ENCODE measurements at places on chromosomes 12 and 14. TPM values are rescaled to one million over a fixed set of nuclear protein-coding genes. Genes with fewer than 3 reads are reported as not detected.

DNA sequence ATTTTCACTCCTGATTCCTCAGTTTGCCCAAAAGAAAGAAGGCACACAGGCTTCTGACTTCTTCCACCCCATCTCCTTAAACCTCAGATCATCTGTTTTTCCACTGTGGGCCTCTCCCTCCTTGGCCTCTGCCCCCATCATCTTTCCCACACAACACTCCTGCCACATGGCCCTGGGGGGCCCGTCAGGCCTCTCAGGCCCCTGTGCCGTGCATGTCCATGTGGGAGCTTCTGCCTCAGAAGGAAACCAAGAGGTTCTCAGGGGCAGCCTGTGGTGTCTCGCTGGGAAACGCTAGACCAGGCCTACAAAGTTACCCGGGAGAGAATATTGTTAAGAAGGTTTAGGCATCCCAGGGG lies 8.0 kb downstream of the KLHL33 start:
- DNase-seq, result no peak

GRCh38 chr12:117889098-117889497 lies 79.7 kb downstream of the KSR2 start:
- DNase-seq, result no peak

DNA sequence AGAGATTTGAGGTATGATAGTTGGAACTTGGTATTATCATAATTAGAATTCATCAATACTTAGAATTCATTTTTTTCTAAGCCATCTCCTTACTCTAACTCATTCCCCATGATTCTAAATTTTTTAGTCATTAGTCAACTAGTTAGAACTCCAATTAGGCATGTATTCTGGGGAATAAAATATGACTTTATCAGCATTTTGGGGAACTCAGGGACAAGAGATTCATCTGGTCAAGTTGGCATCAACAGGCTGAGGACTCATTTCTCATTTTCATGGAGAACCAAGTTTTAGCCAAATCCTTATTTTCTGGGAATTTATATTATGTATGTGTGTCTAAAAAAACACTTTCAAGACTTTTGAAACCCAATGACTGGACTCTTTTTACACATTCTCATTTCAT lies 29.2 kb downstream of the DIP2B start:
- no peak for DNase-seq

DNA sequence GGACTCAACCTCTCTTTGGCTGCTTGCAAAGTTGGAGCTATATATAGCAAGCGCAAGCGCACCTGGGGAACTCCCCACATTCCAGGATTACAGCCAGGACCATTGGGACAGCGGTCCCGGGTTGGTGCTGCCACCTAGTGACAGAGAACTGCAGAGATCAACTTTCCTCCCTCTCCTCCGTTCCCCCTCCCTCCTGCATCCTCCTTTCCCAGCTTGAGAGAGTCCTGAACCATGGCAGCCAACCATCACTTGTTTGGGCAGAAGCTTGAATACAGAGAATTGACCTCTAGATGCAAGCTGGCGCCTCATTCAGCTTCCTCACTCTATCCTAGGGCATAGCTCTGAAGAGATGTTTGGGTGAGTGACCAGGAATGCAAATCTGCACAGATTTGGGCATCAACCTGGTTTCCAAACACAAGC lies 17.4 kb upstream of the FLVCR2 start:
- DNase-seq, result peak; percentile 79

DNA sequence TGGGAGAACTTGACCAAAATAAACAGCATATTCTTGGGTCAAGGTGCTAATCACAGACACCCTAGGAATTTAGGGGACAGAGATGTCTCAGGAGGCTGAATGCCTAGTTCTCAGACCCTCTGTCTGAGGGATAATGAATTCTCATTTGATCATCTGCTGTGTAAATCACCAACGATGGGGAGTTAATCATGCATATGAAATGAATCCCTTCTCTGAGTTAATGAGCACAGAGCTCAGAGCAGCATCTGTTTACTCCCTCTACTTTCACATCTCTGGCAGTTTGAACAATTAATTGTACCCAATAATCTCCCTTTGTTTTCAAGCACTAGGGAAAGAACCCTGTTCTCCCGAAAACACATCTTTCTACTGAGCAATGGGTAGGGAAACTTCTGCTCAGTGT lies 129.4 kb upstream of the SRRM4 start:
- no peak for DNase-seq

DNA sequence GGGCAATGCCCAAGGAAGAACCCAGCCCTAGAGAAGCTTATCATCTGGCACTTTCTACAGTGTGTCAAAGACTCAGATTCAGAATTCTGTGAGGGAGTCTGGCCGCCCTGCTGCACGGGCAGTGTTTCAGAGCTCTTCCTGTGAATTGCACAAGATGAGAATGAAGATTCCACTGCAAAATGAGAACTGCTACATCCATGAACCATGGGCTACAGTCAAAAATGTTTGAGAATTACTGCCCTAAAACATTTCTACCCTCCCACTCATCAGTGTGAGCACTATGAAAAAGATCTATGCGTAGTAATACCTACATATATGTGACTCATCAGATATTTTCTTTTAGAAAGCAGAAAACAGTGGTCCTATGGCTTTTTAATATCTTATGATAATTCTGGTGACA lies 104.0 kb downstream of the STAB2 start:
- DNase-seq, result no peak

- DNase-seq, result no peak
Measured at GRCh38 chr12:23049180-23049579, 424.2 kb downstream of the ETNK1 start.

DNA sequence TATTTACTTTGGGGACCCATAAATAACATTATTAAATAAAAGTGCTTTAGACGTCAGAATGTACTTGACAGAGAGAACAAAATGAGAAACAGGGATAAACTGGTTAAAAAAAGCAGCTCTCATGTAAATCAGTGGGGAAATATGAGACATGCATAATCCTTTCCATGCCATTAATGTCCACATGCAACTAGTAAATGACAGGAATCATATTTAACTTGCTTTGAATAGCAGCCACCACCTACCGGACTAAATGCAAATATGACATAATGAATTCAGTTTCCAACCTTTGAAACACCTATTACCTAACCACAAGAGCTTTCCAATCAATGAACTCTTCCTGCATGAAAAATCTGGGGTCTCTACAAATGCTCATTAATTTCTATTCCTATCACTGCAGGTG lies 19.6 kb downstream of the FGD6 start:
- DNase-seq, result no peak

GRCh38 chr12:115697340-115697739 lies 580.2 kb downstream of the MED13L start:
- DNase-seq, result no peak

Gene ENDOU
- 0.11 TPM for total RNA-seq

Gene AQP5
- total RNA-seq, result 0.38 TPM

Gene SIVA1
- 60.7 TPM for total RNA-seq

Gene BDKRB1
- not detected for total RNA-seq

Data from Right ventricle myocardium superior (tissue), 1 donor.